Activated naive CD4-positive, alpha-beta T cell treated with anti-CD3 and anti-CD28 coated beads for 36 hours (primary cell): ENCODE measurements at places on chromosomes 16 and 17.
A peak's percentile ranks its signal among the peaks of the same experiment; 100 is the strongest.

- H3K4me3 ChIP-seq = no peak overlapping the region
- H3K27ac ChIP-seq = no peak overlapping the region
- peaks cover 19% of the 10 kb centered on the region for H3K4me1 ChIP-seq
- H3K27me3 ChIP-seq = no peaks in the 10 kb centered on the region
- no peak for DNase-seq
Observed at GRCh38 chr17:47967607-47968252, 3.2 kb upstream of the CDK5RAP3 start.

GRCh38 chr16:23491490-23492391, 18.6 kb downstream of the GGA2 start:
- no peak overlapping the region for H3K27ac ChIP-seq
- no peaks in the 10 kb centered on the region for H3K4me1 ChIP-seq
- DNase-seq = no peak
- H3K4me3 ChIP-seq = no peak overlapping the region
- H3K36me3 ChIP-seq = peaks cover 19% of the 10 kb centered on the region

GRCh38 chr17:17812211-17813054, 24.4 kb downstream of the SREBF1 start:
- peaks cover 30% of the 10 kb centered on the region for H3K36me3 ChIP-seq
- peaks cover 10% of the 10 kb centered on the region for H3K4me1 ChIP-seq
- peak; percentile 72 for DNase-seq
- no peaks in the 10 kb centered on the region for H3K27me3 ChIP-seq
- H3K27ac ChIP-seq = peak overlapping the region; percentile 18
- H3K4me3 ChIP-seq = no peak overlapping the region

DNA sequence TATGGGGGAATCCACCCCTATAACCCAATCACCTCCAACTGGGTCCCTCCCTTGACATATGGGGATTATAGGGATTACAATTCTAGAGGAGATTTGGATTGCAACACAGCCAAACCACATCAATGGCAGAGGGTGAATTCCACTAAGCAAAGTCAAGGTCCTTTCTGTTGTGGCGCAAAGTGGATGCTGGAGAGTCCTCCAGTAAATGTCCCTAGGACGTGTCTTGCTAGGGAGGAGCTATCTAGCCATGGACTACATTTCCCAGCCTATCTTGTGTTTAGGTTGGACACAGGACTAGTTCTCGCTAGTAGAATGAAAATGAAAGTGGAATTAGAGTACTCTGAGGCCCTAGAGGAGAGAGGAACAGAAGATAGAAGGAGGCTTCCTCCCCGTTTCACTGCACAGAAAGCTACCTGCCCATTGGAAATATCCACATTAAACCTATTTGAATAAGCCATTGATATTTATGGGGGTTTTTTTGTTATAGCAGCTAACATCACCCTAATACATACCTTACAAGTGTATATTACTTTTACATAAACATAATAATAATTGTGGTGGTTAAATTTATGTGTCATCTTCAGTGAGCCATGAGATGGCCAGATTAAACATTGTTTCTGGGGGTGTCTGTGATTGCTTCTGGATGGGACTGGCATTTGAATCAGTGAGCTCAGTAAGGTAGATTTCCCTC, 56.7 kb upstream of the ERCC4 start:
- peaks cover 22% of the 10 kb centered on the region for H3K27me3 ChIP-seq
- H3K4me1 ChIP-seq = no peaks in the 10 kb centered on the region
- H3K36me3 ChIP-seq = no peaks in the 10 kb centered on the region
- no peak for DNase-seq
- no peak overlapping the region for H3K27ac ChIP-seq
- H3K4me3 ChIP-seq = no peak overlapping the region

- H3K27ac ChIP-seq = no peak overlapping the region
- no peaks in the 10 kb centered on the region for H3K36me3 ChIP-seq
- peaks cover 50% of the 10 kb centered on the region for H3K4me1 ChIP-seq
- DNase-seq = no peak
- no peak overlapping the region for H3K4me3 ChIP-seq
Observed at GRCh38 chr17:61458000-61458399, 5.8 kb downstream of the TBX4 start.

DNA sequence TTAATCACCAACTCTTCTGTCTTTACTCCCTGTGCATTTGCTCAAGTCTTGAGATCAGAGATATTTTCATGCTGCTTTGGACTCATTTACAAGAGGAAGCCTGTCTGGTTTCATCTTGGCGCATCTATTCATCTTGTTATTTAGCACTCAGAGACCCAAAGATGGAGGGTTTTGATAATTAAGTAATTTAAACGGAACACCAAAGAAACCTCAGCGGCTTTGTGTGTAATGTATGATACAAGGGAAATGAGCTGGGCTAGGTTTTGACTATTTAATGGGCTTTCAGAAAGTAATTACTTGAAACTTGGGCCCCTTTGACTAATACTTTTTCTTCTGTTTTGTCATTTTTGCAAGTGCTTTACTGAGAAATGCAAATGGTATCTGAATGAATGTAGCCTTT, 66.2 kb upstream of the CACNG3 start:
- peak; percentile 13 for DNase-seq
- H3K27me3 ChIP-seq = no peaks in the 10 kb centered on the region
- peak overlapping the region; percentile 46 for H3K27ac ChIP-seq
- no peak overlapping the region for H3K4me3 ChIP-seq

DNA sequence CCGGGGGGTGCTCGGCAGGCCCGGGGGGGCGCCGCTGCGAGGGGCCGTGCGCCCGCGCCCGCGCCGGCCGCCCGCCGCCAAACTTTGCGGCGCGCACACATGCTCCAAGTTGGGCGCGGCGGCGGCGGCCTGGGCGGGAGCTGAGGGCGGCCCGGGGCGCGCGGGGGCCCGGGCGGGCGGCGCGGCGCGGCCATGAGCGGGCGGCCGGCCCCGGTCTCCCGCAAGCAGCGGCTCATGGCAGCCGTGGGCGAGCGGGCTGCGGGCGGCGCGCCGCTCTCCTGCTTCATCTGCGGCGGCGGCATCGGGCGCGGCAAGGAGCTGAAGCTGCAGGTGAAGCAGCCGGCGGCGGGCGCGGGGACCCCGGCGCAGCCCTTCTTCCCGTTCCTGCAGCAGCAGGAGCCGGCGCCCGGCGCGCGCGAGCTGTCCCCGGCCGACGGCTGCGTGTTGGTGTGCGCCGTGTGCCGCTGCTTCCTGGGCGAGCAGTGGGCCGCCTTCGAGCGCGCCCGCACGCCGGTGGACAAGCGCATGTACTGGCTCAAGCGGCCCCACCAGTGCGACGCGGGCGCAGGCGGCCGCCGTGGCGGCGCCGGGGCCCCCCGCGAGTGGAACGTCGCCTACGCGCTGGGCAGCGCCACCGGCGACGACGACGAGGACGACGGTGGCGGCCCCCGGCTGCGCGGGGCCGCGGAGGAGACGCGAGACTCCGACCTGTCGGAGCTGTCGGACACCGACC, 57.2 kb upstream of the CIBAR2 start:
- no peak overlapping the region for H3K4me3 ChIP-seq
- DNase-seq = no peak
- H3K27ac ChIP-seq = no peak overlapping the region
- peaks cover 45% of the 10 kb centered on the region for H3K27me3 ChIP-seq
- no peaks in the 10 kb centered on the region for H3K36me3 ChIP-seq

DNA sequence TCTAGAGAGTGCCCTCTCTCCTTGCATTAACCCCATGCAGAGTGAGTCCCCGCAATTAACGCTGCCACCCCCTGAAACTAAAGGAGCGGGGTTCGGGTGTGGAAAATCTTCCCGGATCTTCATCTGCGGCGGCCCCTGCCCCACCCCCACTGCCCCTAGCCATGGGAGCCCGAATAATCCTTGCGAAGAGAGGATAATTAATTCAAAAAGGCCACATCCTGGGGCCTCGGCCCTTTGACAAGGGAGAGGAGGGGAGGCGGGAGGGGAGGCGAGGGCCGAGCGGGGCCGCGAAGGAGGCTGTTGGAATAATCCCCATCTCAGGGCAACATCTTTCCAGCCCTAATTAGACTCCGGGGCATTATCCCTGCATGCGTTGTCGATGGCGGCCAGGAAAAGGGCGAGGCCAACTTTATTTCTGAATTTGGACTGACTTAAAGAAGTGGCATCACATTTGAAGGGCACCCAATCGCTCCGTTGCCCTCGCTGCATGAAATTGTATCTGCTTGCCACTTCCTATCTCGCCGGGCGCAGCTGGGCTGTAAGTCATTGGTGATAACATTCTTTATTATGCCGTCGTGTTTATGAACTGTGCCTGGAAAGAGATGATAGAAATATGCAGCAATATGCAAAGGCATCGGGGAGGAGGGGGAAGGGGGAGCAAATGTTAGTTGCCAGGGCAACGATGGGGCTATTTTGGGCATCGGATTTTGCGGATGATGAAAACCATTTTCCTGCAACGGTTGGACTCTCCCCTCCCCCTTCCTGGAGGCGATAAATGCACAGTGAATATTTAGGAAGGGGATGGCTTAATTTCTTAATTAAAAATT, 387.1 kb upstream of the TNRC6C start:
- H3K4me3 ChIP-seq = peak overlapping the region; percentile 45
- H3K27me3 ChIP-seq = peaks cover 9% of the 10 kb centered on the region
- H3K36me3 ChIP-seq = no peaks in the 10 kb centered on the region
- no peak overlapping the region for H3K27ac ChIP-seq
- DNase-seq = peak; percentile 37
- H3K4me1 ChIP-seq = peaks cover 10% of the 10 kb centered on the region

DNA sequence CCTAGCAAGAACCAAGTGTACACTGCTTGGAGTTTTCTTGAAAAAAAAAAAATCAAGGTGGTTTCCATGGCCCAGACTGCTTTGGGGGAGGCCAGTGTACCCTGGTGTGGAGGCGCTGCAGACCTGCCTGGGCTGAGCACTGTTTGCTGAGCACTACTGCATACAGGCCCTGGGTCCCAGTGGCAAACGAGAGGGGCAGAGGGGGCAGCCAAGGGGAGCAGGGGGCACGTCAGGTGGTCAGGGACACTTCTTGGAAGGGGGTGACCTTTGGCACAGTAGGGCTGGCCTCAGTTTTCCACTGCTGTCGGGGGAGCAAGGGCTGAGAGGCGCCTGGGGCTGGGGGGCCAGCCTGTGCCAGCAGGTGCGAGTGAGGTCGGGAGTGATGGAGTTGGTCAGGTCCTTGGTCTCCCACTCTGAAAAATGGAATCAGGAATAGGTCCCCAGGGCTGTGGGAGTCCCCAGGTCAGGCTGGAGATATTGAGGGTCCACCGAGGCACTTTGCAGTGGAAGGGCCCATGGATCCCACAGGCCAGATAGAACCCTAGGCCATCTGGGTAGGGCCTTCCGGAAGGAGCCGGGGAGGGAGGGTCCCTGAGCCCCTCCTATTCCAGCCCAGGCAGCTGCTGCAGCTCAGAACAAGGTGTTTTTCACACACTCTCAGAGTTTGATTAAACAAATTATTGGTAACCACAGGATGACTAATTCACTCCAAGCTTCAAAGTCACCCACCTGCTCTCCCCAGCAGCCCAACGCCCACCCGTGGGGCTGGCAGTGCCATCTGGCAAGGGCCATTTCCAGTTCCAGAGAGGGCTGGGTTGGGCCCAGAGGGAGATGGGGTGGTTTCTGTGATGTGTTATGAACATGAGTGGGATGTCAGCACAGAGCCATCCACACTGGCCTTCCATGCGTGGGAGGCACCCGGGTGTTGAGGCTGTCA, 3.5 kb downstream of the ZFPM1 start:
- H3K27me3 ChIP-seq = no peaks in the 10 kb centered on the region
- no peaks in the 10 kb centered on the region for H3K36me3 ChIP-seq
- peak overlapping the region; percentile 81 for H3K4me3 ChIP-seq
- peaks cover 46% of the 10 kb centered on the region for H3K4me1 ChIP-seq
- peak; percentile 86 for DNase-seq
- peak overlapping the region; percentile 97 for H3K27ac ChIP-seq

DNA sequence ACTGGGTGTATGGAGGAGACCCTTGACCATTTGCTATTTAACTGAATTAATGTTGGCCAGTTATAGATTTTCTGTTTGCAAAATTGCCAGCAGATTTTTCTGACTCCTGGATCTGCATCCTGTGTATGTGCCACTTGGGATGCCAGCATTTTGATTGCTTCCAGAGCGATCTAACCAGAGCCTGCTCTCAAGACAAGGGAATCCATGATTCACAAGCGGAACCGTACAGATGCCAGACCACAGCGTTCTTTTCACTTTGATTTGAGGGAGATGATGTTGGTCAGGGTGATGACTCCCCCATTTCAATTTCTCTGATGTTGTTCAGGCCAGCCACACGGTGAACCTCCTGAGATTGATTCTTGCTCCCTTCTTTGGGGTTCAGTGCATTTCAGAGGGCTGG, 228.7 kb downstream of the CDH13 start:
- no peak overlapping the region for H3K4me3 ChIP-seq
- no peaks in the 10 kb centered on the region for H3K4me1 ChIP-seq
- H3K27ac ChIP-seq = no peak overlapping the region
- DNase-seq = no peak
- no peaks in the 10 kb centered on the region for H3K27me3 ChIP-seq

- no peaks in the 10 kb centered on the region for H3K27me3 ChIP-seq
- DNase-seq = no peak
- no peak overlapping the region for H3K4me3 ChIP-seq
Observed at GRCh38 chr17:20284570-20285295, 182.6 kb downstream of the LGALS9B start.

DNA sequence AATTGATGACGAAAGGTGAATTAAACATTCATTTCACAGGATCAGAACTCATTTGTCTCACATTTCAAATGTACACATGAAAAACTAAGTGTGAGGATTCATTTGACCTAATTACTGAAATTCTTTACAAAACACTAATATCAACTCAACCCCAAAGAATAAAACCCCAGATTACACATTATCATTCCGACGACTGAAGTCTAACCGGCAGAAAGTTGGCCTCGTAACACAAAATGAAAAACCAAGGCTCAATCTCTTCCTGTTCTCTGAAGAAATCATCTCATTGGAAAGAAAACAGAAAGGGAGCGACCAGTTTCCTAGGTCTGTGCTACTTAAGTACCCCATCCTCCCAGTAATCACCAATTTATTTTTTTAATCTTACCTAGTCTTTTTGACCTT, 1.8 kb downstream of the JPT1 start:
- DNase-seq = no peak
- H3K27me3 ChIP-seq = no peaks in the 10 kb centered on the region
- H3K36me3 ChIP-seq = peaks cover 20% of the 10 kb centered on the region
- H3K4me3 ChIP-seq = peak overlapping the region; percentile 94
- peaks cover 33% of the 10 kb centered on the region for H3K4me1 ChIP-seq
- no peak overlapping the region for H3K27ac ChIP-seq

DNA sequence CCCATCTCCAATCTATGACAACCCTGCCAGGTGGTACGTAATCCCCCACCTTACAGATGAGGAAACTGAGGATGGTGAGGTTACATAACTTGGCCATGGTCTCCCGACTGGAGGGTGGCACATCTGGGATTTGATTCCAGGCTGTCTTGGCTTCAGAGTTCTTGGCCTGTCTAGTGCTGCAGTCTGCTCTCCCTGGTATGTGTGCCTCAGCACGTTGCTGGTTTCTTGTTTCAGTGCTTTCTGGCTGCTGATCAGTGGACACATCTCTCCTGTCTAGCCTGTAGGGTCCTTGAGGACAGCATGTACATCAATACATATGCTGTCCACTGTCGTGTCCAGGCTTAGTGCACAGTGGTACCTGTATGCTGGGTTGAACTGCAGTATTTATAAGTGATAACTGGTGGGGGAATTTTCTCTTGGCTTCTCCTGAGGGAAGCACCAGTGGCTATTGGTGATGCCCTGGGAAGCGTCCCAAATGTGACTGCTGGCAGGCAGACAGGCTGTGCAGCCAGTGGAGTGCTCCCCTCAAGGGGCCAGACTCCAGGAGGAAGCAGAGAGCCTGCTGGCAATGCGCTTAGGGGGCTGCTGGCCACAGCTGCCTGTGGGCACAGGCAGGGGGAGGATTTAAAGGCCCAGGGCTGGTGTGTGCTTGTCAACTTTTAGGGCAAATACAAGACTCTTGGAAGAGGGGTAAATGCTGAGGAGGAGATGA, 14.4 kb downstream of the CTRL start:
- no peaks in the 10 kb centered on the region for H3K27me3 ChIP-seq
- peak overlapping the region; percentile 89 for H3K27ac ChIP-seq
- H3K4me1 ChIP-seq = peaks cover 36% of the 10 kb centered on the region
- no peak overlapping the region for H3K4me3 ChIP-seq
- peaks cover 2% of the 10 kb centered on the region for H3K36me3 ChIP-seq
